IMR-90 (cell line): ENCODE measurements at places on chromosomes 11 and 22. TPM values are rescaled to one million over a fixed set of nuclear protein-coding genes. Genes with fewer than 3 reads are reported as not detected.
A peak's percentile ranks its signal among the peaks of the same experiment; 100 is the strongest.

BTG4 gene
- not detected in 2 replicates for total RNA-seq

GRCh38 chr11:86047275-86047991, 21.5 kb downstream of the PICALM start:
- peak; percentile 54 for DNase-seq

GRCh38 chr11:20309231-20310025, 54.1 kb upstream of the HTATIP2 start:
- no peak for DNase-seq

DNA sequence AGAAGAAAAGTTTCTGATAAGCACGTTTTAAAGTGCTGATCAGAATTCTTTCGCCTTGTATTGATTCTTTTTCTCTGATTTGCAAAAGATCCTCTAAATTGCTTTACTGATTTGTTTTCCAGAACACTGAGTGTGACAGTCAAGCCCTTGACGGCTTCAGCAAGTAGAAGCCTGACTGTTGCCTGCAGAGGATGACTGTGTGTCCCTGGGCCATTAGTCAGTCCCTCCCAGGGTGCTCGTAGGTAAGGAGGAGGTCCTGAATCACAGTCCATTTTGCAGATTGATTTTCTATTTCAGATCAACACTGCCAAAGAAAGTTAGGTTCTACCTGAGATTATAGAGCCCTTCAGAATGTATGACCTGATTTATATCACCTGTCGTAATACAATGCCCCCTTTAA, 38.6 kb upstream of the POGLUT3 start:
- no peak for DNase-seq

- DNase-seq, result no peak
Observed at GRCh38 chr11:91244912-91245311, 979.7 kb upstream of the FAT3 start.

GRCh38 chr11:19723572-19724342, 11.1 kb downstream of the NAV2 start:
- peak; percentile 55 for DNase-seq

DNA sequence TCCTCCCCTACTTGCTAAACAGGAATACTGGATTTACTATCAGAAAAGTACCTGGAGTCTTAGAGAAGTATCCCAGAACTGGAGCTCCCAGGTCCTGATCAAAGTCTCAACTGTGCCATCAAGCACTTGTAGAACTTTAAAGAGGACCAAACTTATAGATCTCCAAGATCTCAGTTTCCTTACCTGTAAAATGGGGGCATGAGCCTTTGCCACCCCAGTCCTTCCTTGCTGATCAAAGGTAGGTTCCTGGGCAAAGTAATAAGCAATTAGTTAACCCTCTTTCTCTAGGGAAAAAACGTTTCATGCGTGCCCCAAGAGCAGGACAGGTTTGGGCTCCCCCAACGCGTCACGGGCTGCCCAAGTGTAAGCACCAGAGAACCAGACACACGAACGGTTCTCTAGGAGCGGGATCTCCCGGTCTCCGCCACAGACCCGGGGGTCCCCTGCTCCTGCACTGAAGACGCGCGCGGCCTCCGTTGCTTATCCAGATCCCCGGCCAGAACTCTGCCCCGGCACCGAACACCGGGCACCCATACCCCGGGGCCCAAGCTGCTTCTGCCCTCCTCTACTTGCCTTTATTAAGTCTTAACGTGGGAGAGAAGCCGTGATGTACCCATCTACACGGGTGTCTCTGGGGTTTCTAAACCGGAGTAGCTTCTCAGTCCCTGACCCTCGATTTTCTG, 505 bp downstream of the ZNF214 start:
- DNase-seq, result peak; percentile 20

DNA sequence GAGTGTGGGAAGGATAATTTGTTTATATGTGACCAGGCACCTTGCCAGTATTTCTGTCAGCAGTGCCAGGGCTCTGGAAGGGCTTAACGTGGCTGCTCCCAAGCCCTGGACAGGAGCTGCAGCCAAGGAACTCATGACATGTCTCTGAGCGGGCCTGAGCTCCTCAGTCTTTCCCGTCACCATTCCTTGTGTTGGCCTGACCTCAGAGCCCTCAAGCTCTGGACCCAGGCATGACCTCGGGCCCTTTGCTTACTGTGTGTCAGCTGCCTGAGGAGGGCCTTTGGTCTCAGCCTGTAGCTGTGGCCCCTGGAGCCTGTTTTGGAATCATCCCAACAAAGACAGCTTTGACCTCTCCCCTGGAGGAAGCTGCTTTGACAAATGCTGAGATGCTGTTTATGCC, 264.1 kb upstream of the PLET1 start:
- DNase-seq, result no peak
